ENCODE measurements at places on chromosomes 4 and X.

GRCh38 chrX:9087271-9088040 lies 53.5 kb upstream of the FAM9B start:
- no peak for DNase-seq

DNA sequence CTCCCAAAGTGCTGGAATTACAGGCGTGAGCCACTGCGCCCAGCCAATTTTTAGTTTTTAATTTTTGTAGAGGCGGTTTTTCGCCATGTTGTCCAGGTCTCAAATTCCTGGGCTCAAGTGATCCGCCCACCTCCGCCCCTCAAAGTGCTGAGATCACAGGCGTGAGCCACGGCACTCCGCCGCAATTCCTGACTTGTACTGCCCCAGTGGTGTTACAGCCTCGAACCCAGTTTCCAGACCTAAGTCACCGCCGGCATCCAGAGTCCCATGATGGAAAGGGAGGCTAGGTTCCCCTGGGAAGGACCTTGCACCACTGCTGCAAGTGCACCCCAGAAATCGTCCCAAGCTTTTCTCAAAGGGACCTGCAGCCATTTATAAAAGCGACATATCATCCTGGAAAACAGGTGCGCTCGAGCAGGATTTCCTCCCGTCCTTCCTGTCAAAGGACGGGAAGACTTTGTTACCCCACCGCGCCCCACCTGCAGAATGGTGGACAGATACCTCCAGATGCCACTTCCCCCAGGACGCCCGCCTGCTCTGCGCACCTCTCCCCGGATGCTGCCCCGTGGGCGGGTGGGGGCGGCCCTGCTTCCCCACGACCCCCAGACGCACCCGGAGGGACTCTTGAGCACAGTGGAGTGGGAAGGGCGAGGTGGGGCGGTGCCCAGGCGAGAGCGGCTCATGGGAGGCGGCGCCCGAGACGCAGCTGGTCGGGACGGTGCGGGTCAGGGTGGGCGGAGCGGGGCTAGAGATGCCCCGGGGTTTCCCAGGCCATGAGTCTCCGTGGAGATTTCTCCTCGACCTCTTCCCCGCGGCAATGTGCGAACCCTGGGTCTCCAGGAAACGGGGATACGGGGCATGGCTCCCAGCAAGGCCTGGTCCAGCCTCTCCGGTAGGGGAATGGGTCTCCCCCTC lies 947 bp upstream of the RPL10 start:
- DNase-seq: no peak

DNA sequence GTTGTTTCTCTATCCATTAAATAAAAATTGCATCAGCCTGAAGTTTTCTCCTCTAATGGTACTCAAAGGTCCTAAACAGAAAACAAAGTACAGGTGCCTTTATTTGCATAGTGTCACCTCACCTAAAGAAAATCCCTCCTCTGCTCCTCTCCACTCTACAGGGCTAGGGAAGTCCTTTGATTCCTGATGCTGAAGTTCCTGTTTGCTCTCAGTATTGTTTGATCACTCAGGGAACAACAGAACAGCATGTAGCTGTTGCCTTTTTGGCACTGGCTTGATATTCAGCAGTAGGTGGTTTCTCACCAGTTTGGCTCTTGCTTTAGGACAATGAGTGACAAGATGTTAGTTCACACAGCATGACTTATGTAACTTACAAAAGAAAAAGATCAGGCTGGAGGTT lies 156.2 kb upstream of the SLC7A11 start:
- DNase-seq: no peak

GRCh38 chr4:83179205-83179604 lies 64.7 kb upstream of the PLAC8 start:
- no peak for DNase-seq

DNA sequence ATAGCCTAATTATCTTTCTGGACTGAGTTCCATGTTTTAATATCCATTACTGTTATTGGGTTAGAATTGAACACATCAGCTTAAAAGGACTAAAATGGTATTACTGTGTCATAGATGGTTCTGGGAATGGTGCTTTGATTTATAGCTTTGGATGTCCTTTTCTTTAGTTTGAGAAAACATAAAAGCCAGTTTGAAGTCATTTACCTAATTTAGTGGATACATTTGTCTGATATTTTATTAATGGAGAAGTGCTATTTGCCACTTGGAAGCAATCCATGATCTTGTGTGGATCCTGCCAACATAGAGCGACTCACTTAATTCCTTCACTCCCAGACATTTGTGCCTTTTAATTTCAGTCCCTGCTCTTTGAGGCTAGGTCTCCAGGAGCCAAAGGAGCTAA lies 212.4 kb upstream of the PACRGL start:
- DNase-seq: peak; percentile 51

- no peak for DNase-seq
Measured at GRCh38 chrX:68355629-68355920, 77.7 kb downstream of the OPHN1 start.

DNA sequence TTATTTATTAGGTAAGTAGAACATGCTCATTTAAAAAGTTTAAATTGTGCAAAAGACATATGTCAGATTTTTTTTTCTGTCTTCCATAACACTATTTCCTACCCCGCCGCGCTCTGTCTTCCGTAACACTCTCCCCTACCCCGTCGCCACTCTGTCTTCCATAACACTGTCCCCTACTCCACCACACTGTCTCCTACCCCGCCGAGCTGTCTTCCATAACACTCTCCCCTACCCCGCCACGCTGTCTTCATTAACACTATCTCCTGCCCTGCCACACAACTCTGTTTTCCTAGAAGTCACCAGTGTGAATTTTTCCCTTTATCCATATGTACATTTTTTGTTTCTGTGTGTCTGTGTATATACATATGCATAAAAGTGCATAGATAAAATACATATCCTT lies 4.4 kb downstream of the MSMO1 start:
- no peak for DNase-seq

GRCh38 chr4:144547678-144548298 lies 98.2 kb upstream of the HHIP start:
- no peak for DNase-seq

DNA sequence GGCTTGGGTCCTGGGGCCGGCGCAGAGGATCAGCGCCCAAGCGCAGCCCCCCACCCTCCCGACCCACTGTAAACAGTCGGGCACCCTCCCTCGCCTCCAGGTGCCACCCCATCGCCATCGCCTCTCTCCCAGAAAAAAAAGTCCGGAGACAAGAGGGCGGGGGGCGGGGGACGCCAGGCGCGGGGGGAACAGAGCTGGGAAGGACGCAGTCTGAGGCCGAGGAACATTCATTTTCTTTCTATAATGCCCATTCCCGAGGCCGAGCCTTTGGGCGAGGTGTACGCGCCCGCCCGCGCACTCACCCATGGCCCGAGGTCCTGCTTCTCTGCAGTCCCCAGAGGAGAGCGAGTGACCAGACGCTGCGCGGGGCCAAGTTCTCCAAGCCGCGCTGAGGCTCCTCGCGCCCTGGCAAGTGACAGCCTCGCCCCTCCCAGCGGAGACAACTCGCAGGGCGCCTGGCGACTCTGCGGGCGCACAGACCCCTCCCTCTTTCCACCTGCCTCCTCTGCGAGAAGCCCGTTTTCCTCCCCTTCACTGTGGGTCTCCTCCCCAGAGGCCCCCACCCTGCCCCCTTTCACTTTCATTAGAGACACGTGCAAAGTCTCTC lies 63.5 kb upstream of the WDR17 start:
- no peak for DNase-seq

DNA sequence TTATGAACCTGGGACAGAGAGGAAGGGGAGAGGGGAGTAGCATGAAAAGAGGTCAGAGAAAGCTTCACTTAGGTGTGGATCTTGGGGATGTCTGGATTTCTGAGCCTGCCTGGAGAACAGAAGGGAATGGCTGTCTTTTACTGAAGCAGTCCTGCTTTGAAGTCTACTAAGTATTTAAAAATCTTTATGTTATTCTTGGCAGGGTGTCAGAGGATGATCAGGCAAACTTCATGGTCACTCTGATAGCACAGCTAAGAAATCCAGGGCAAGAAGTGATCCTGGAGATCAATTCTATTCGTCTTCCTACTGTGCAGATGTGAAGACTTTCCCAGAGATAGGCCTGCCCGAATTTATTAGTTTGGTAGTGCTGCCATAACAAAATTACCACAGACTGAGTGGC lies 464.4 kb upstream of the BOD1L1 start:
- no peak for DNase-seq

- peak; percentile 90 for DNase-seq
Measured at GRCh38 chr4:186606591-186606992, 51.2 kb upstream of the MTNR1A start.

DNA sequence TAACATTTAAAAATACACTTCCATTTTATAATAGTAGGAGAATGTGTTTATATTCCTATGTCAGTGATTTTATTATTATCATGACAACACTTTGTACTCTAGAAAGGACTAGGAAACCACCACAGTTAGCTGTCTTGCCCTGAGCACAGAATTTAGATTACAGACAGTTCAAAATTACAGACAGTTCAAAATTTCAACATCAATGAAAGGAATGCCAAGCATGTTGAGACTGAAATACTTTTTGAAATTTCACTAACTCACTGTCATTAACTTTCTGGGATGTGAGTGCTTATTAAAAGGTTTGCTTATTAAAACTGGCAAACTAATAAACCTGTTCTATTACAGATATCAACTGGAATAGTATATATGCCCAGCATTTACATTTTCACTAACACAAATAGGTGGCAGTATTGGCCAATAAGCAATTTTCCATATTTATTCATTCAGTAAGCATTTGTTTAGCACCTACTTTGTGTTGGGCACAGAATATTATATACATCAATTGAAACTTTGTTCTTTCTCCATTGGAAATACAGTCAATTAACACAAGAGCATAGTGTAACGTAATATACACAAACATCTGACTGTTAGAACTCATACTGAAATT lies 179.4 kb downstream of the FBXW7 start:
- DNase-seq: no peak

DNA sequence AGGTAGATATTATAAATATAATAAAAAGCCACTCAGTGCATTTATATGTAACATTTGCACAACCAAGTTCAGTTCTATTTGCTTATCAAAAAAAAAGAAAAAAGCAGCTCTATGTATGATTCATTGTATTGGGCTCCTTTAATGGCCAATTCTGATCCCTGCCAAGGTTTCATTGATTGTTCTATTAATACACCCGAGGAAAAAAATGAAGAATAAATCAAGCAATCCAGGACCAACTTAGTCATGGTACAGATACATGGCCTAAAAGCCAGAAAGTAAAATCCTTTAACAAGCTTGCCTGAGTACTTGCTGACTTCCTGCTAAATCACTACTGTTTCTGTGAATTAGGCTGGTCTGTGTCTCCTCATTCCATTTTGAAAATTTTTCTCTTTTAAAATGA lies 77.6 kb upstream of the PCDH7 start:
- DNase-seq: no peak

DNA sequence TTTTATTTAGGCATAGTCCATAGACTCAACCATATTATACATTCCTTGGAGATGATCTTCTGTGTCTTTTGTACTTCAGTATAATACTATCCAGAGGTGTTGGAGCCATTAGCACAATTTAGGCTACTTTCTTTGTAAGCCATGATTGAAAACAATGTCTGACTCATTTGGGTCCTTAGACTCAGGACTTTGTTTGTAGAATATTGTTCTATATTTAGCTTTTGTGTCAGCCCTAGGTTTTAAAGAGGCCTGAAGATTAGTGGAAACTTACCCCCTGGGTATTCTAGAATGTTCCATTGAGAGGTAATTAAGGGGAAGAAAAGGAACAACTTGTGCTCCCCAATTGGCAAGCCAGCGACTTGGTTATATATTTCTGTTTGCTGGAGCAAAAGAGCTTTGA lies 145.2 kb upstream of the SCML1 start:
- DNase-seq: no peak

DNA sequence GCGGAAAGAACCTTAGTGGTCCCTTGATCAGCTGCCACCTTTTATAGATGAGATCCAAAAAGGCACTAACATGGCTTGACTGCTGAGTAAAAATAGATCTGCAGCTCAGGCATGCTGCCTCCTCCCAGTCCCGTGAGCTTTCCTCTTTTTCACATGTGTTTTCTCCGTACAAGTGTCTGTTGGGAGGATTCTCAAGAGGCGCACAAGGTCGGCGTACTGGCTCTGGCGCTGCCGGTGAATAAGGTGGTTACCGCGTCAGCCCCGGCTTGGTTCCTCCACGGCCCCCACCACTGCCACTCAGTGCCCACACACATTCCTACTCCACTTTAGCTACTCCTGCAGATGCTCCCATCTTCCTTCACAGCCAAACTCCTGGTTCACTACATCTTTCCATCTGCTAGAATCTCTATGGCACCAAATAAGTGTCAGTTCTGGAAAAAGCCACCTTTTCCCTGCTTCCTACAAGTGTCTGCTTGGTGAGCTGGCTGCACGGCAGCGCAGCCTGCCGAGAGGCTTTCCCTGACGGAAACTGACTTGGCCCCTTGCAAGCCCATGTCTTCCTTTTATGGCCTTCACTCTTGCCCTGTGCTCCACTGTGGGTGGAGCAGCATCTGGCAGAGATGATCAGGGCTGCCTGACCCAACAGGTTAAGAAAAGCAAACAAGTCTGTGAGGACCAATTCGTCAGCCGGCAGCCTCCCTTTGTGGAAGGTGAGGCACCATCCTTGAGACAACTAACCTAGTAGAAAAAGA lies 99.8 kb downstream of the KLHL8 start:
- DNase-seq: no peak

- peak; percentile 72 for DNase-seq
Measured at GRCh38 chr4:163991298-163991865, 496.9 kb downstream of the TMA16 start.

- DNase-seq: no peak
Measured at GRCh38 chrX:119411959-119412358, 12.8 kb downstream of the SLC25A43 start.

GRCh38 chr4:119715490-119716445 lies 87.2 kb upstream of the PDE5A start:
- no peak for DNase-seq

DNA sequence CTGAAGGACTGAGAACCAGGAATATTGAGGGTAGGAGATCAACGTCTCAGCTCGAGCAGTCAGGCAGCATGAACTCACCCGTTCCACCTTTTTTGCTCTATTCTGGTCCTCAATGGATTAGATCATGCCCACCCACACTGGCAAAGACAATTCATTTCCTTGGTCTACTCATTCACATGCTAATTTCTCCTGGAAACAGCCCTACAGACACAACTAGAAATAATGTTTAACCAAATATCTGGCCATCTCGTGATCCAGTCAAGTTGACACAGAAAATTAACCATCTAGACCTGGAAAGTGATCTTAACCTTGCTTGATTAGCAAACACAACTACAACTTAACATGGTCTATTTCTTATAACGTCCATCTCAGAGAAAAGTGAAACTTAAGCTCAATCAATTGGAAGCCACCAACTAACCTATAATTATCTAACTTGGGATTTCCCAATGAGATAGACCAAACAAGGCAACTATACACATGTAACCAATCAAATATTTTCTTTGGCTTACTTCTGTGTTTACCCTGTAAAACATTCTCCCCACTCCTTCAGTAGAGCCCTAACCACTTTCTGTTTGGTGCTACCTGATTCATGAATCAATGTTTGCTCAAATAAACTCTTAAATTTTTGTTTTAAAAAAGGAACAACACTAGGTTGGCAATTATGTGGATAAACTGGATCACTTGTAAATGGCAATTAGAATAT lies 69.7 kb upstream of the MAMLD1 start:
- DNase-seq: no peak

All from retinal pigment epithelial cell (primary cell).